ENCODE measurements at places on chromosomes 4 and X. TPM values are rescaled to one million over a fixed set of nuclear protein-coding genes. Genes with fewer than 3 reads are reported as not detected.
A peak's percentile ranks its signal among the peaks of the same experiment; 100 is the strongest.

GRCh38 chr4:102342404-102343074 is 2.7 kb downstream of the SLC39A8 start:
- DNase-seq: no peak

DNA sequence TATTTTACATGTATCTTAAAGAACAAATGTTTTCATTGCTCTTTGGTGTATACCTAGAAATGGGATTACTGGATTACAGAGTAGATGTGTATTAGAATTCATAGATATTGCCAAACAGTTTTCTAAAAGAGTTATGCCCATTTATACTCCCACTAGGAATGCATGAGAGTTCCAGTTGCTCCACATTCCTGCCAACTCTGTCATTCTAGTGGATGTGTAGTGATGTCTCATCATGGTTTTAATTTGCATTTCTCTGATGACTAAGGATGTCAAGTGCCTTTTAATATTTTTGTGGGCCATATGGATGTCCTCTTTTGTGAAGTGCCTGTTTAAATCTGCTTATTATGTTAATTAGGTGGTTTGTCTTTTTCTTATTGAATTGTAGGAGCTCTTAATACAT is 65.6 kb upstream of the BMP2K start:
- no peak for DNase-seq

DNA sequence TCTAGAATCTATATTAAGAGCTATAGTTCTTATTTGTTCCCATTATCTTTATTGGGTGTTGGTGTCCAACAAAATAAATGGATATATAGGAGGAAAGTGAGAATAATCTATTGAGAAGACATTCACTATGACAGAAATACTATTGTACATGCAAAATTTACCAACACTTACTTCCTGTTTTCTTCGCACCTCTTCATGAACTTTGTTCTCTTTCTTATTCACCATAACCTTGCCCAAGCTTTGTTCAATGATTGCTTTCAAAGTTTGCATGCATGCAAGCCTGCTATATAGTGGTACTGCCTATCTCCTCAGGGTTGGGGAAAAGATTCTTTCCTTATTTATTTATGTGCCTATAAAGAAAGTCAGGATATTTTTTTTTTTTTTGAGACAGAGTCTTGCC is 176.4 kb upstream of the JADE1 start:
- DNase-seq: no peak

PASD1 gene
- total RNA-seq: not detected

- no peak for DNase-seq
These were observed 335.1 kb downstream of the SMARCA1 start for GRCh38 chrX:129188231-129188630.

- DNase-seq: no peak
These were observed 40.9 kb downstream of the NEK1 start for GRCh38 chr4:169571435-169571834.

GRCh38 chrX:46279925-46280313 is 265.3 kb downstream of the ZNF674 start:
- no peak for DNase-seq

- DNase-seq: no peak
These were observed 88.6 kb downstream of the CHRNA9 start for GRCh38 chr4:40423735-40424134.

STIM2 gene
- 30.5 TPM for total RNA-seq

GRCh38 chr4:87716371-87717265 is 66.5 kb downstream of the DMP1 start:
- no peak for DNase-seq

GRCh38 chr4:14726441-14726840 is 275.8 kb upstream of the CPEB2 start:
- no peak for DNase-seq

- no peak for DNase-seq
These were observed 287.4 kb downstream of the RAB28 start for GRCh38 chr4:13196721-13197120.

CEP135 gene
- 11.0 TPM for total RNA-seq

ADH1A gene
- 2.8 TPM for total RNA-seq

EVC gene
- total RNA-seq: 71.3 TPM

GRCh38 chrX:5681159-5681558 is 547.5 kb downstream of the NLGN4X start:
- no peak for DNase-seq

IRF2 gene
- total RNA-seq: 50.2 TPM

GRCh38 chrX:16002185-16002584 is 121.2 kb upstream of the GRPR start:
- DNase-seq: no peak

- no peak for DNase-seq
These were observed 298.7 kb upstream of the CLNK start for GRCh38 chr4:10983268-10983667.

- DNase-seq: no peak
These were observed 60.8 kb downstream of the PCDH18 start for GRCh38 chr4:137471461-137471860.

RAB33A gene
- total RNA-seq: not detected

GRCh38 chrX:13367950-13368349 is 48.1 kb upstream of the ATXN3L start:
- DNase-seq: no peak

DNA sequence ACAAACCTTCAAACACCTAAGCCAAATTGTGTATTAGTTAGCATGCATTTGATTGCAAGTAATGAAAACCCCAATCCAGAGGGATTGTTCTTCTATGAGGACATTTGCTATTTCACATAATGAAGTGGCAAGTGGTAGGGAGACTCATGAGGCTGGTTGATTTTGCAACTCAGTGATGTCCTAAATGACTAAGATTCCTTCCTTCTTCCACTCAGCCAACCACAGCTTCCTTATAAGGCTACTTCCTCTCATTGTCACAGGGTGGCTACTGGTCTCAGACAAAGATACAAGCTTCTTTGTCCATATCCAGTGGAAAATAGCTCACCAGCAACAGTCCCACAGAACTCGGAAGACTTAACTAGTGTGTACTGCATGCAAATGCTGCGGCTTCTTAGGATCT is 5.3 kb upstream of the OTC start:
- DNase-seq: no peak

- DNase-seq: no peak
These were observed 75.4 kb upstream of the C4orf50 start for GRCh38 chr4:6093671-6094070.

GRCh38 chrX:29315931-29316330 is 728.7 kb downstream of the IL1RAPL1 start:
- DNase-seq: no peak

DNA sequence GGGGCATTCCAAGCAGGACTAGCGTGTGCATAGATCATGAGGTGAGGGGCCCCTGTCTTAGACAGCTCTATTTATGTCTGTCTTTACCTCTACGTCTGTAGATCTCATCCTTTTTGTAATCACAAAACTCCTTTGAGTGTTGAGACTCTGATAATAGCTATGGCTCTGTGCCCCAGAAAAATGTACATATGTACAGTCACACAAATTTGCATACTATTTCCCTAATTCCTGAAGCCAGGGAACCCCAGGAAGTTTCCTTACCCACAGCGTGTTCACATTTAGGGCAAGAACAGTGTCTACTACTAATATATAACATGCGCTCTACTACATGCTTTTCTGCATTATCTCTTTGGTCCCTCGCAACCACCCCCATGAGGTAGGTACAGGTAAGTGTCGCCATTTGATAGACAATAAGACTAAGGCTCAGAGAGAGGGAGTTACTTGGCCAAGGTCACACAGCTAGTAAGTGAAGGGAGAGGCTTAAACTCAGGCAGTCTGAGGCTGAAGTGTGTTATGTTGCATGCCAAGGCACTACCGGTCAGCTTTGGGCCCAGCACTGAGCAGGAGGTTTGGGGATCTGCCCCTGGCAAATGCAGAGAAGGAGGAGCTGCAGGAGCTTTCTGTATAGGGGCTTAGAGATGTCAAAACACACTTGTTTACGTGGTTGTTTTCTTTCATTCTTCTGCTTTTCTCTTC is 21.0 kb upstream of the CITED1 start:
- no peak for DNase-seq

AFF2 gene
- 7.6 TPM for total RNA-seq

CXCR3 gene
- total RNA-seq: 0.31 TPM

GRCh38 chrX:31266203-31267076 is 194.6 kb upstream of the FTHL17 start:
- DNase-seq: peak; percentile 70

DNA sequence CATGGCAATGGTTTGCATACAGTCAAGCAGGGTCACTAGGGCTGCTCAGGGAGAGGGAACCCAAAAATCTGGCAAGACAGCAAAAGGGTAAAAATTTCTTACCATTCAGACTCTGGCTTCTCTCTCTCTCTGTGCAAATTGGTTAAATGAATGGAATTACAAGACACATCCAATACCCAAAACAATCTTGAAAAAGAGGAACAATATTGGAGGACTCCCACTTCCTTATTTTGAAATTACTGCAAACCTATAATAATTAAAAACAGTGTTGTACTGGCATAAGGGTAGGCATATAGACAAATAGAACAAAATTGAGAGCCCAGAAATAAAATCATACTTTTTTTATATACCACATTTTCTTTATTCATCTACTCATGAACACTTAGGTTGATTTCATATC is 24.1 kb downstream of the ETDA start:
- DNase-seq: no peak
